Type B pancreatic cell (in vitro differentiated cells): ENCODE measurements at places on chromosomes 4 and X.

DNA sequence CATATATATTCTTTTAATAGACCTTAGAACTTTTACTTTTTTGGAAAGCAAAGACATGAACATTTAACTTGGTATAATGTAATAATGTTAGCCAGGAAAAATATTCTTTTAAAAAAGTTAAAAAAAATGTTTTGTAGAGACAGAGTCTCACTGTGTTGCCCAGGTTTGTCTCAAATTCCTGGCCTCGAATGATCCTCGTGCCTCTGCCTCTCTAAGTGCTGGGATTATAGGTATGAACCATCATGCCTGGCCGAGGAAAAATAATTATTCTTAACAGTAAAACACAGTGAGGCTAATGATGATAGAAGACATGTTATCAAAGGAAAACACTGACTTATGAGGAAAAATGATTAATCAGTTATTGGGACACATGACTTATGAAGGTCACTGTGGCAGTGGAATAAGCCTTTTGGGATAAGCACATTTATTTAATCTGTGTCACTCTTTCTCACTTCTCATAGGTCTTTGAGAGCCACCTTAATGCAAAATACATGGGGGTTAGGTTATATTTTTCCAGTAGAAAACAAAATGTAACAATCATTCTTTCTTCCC lies 6.0 kb upstream of the BMP2K start:
- DNase-seq: no peak

- no peak for DNase-seq
Observed at GRCh38 chr4:86927843-86928395, 6.9 kb upstream of the AFF1 start.

DNA sequence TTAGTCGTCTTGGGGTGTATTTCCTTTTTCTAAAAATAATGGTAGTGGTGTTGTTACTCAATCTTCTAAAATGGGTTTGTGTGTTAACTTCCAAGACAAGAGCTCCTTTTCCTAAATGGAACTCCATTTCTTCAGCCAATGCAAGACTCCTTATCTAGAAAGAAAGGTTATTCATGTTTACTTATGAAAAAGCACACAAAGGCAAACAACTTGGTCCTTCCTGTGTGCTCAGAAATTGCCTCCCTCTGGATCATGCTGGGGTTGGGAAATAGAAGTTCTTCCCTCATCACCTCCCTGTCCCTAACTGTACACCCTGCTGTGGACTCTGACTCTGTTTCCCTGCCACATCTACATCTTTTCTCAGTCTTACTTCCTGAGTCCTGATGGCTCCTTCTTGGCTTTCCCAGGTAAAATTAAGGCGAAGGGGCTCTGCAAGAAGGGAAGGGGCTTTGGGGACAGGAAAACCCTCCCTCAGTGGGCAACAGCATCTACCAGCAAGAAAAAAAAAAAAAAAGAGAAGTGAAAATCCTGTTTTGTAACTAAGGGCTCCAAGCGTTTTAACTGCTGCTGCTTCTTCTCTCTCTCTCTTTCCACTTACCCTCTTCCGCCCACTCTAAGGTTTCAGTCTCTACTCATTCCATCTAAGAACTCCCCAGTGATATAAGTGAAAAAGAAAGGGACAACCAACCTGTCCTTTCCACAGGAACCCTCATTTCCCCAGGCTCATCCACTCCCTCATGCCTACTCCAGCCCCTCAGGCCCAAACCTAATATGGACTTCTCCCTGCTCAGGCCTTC lies 19.8 kb upstream of the TASL start:
- no peak for DNase-seq

DNA sequence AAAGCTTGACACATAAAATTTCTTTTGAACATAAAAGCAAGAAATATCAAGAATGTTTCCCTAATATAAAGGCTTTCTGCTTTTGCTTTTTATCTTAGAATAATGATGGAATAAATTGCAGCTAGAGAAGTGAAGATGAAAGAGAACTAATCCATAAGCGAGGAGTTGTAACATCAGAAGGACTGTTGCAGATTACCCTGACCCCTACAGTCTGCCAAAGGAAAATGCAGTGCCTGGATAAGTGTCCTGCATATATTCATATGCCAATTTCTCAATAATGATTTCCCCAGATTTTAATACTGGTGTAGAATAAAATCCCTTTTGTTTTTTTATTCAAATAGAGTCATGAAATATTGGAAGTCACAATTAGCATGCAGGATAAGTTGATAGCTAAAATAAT lies 115.9 kb downstream of the MAGEC2 start:
- no peak for DNase-seq

DNA sequence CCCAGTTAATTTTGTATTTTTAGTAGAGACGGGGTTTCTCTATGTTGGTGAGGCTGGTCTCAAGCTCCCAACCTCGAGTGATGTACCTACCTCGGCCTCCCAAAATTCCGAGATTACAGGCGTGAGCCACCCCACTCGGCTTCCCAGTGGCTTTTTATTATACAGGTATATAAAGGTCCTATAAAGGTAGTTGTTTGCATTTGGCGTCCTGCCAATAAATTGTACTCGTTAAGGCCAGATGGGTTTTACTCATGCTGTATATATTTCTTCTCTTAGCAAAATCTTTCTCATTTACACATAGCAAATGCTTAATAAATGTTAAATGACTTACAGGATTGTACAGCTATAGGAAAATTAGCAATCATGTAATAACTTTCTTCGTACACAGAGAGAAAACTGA lies 6.9 kb downstream of the SHROOM3 start:
- DNase-seq: no peak

DNA sequence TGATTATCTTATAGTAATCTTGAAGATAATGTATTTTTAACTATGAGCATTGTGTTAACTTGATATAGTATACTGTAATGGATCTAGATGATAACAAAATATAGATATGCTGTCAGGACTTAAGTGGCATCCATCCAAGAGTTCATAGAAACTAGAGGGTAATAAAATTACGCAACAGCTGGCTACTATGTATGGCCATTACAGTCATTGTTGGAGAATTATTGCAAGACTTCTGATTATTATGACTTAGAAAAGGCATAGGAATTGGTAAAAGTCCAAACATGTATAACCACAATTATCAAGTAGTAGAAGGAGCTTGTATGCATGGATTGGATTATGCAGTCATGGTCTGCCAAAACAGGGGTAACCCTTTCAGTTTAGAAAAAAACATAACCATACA lies 9.5 kb downstream of the OGT start:
- no peak for DNase-seq

DNA sequence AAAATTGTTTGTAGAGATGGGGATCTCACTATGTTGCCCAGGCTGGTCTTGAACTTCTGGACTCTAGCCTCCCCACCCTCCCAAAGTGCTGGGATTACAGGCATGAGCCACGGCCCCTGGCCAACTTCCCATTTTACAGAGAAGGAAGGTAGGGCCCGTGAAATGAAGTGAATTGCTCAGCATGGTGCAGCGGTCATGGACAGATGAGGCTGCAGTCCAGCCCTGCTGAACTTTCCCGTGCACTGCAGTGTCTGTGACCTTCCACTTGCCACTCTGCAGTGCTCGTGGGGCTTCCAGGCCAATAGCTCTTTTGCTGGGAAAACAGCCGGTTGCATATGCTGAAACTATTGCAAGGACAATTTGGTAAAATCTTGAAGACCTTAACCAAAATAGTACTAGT lies 454.4 kb upstream of the FAT1 start:
- DNase-seq: no peak

- DNase-seq: peak; percentile 94
Observed at GRCh38 chr4:1410491-1411325, 4.5 kb upstream of the NKX1-1 start.

DNA sequence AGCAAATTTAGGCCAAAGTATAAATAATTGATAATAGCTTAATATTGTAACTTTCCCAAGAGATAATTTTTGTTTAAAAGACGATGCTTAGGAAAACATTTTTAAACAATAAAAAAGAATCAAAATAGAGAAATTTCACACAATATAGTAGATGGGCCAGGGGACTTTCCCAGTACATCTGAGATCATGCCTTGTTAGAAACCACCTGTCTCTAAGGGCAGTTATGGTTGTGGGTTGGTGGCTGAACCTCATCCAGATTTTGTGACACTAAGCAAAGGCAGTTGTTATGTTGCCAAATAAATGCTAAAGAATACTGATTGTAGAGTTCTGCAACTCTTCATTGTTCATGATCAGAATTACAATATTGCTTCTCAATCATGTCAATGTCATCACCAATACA lies 270.6 kb downstream of the BANK1 start:
- no peak for DNase-seq

- DNase-seq: peak; percentile 10
Observed at GRCh38 chrX:19789782-19790181, 97.6 kb downstream of the SH3KBP1 start.

DNA sequence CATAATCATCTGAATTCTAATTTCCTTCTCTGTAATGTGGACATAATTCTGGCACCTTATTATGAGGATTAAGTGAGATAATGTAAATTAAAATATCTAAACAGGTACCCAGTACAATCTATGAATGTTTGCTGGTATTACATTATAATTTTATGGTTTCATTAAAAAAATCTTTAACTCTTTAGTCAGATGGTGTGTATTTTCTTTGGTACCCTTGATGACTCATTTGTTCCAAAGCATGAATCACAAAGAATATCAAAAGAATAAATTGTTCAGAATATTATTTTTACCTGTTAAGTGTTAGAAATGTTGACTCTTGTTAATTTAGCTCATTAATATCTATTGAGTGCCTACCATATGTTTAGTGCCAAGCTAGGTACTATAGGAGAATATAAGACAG lies 74.3 kb downstream of the SNX25 start:
- DNase-seq: no peak

DNA sequence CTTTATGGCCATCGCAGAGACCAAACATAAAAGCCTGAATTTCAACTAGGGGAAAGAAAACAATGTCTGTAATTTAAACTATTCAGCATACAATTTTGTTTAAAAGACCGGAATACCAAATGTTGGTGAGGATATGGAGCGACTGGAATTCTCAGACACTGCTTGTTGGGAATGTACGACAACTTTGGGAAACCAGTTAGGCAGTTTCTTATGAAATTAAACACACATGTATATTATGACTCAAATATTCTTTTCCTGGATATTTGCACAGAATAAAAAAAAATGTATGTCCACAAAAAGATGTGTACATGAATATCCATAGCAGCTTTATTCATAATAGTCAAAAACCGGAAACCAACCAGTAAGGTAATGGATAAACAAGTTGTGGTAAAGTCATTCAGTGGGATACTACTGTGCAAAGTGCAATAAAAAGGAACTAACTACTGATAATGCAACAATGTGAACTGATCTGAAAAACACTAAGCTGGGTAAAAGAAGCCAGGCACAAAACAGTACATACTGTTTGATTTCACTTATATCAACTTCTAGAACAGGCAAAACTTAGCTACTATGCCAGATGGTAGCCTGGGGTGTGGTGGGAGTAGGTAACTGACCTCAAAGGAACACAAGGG lies 152.7 kb upstream of the FTHL17 start:
- DNase-seq: no peak

GRCh38 chr4:94500685-94501084 lies 48.9 kb downstream of the PDLIM5 start:
- no peak for DNase-seq

GRCh38 chrX:74251006-74251930 lies 52.7 kb upstream of the ZCCHC13 start:
- no peak for DNase-seq

DNA sequence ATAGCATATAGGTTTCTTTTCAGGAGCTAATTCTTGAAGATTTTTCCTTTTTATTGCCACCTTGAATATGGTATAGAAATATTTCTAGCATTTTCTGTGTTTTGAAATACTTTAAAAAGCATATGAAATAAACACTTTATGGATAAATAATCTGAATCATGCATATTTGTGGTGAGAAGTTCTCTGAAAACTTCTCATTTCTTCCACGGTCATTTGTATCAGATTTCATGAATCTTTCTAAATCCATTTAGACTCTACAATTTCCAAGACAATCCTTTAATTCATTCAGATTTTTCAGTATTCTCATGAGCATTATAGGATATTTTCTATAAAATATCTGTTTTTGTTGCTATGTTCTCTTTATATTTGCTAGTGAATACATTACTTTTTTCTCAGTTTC lies 16.2 kb upstream of the CA5B start:
- no peak for DNase-seq
